Stimulated activated CD8-positive, alpha-beta memory T cell treated with anti-CD3 and anti-CD28 coated beads, Interleukin-12 subunit alpha, Interleukin-12 subunit beta, amount 100 ng/mL, for 1 hour (primary cell): ENCODE measurements at places on chromosomes 5 and 9.

GRCh38 chr9:119701651-119702050, 332.4 kb upstream of the BRINP1 start:
- no peak for DNase-seq

DNA sequence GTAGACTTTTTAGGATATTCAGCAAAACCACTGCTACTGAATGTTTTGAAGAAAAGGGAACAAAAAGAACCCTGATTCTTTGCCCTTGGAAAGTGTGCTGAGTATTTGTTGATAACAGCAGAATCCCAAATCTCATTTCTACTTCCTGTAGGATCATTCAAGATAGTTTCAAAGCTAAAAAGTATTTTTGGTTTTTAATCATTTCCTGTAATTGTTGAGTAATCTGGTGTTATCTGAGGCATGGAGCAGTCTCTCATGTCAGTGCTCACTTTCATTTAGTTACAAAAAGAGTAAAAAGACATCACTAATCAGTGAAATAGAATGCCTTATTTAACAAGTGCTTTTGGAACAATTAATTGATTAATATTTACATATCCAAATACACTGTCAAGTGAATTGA, 56.1 kb downstream of the ITGA2 start:
- DNase-seq, result no peak

DNA sequence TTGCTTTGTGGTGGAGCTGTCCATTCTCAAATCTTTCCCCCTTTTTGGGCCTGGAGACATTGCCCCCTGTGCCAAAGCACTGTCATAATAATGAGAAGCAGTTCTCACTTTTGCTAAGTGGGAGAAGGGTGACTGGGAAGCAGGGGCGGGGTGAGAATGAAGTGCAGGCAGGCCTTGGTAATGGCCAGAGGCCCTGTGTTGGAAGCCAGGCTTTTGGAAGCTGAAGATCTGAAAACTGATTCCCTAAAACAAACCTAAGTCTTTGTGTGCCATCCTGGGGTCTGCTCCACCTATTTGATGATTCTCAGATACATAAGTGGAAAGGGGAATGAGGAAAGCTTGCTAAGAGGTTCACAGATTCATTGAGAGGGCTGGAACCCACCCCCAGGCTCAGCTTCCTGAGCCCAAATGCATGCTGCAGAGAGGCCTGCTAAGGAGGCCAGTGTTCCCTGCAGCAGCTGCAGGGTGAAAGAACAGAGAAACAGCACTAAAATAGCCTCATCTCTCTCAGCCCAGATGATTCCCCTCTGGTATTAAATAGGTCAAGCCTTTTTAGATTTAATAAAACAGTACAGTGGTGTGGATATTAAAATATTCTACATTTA, 75.0 kb downstream of the NSG2 start:
- DNase-seq, result no peak

DNA sequence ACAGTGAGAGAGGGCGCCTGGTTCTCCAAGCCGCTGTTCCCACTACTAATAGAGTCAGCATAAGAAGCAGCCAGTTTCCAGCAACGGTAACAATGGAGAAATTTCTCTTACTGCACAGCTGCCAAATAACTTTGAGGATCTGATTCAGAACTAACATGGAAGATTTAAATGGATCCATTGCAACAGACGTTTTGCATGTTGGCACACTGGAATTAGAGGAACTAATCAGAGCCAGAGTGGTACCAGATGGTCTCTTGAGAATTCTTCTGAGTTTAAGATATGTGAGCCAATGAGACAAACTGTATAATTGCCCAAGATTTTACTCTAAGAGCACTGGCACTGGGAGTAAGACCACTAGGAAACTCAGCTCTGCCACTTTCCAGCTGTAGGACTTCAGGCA, 186.5 kb downstream of the EFNA5 start:
- no peak for DNase-seq

DNA sequence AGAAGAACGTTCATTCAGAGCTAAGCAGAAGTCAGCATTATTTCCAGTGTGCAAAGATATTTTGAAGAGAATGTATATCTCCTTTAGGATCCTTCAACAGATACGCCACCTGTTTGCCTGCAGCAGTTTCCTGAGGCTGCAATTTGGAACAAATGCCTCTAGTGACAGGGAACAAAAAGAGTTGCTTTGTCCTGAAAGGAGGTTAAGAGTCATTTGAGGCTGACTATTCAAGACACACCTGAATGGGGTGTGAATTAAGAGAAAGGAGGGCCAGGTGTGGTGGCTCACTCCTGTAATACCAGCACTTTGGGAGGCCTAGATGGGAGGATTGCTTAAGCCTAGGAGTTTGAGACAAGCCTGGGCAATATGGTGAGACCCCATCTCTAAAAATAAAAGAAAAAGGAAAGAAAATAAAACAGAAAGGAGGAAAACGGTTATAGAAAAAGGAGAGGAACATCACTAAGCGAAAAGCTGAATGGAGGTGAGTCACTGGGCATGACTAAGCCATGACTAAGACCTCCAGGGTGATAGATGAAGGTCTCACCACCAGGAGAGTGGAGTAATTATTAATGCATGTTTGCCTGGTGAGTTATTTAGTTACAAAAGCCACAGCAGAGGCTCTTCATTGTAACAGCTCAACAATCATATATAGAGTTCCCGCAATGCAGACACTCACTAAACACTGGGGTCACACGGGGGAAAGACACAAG, 255.2 kb upstream of the TNC start:
- no peak for DNase-seq
